CD4-positive, alpha-beta T cell treated with Interleukin-6 at 100 ng/mL for 8 hours (primary cell): ENCODE measurements at places on chromosomes 7 and 10.

DNA sequence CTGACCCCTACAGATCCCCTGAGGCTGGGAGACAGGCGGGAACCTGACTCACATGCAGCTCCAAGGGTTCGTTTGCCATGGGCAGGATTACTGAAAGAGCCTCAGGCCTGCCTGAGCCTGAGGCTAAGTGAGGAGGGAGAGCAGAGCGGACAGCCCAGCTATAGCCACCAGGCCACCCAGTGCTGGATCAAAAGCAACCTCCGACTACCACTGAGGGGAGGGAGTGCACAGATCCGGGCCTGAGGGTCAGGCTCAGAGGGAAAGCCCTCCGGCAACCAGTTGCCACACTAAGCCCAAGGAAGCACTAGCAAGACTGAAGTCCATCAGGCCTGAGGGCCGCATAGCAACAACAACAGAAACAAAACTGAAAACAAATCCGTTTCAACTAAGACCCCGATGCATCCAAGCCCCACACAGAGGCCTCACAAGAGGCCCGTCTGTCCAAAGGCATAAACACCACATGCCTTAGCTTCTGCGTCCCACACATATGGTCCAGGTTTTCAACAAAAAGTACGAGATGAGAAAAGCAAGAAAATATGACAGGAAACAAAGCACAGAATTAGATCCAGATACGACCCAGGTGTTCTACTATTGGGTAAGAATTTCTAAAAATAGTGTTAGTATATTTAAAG is 92.5 kb upstream of the VIPR2 start:
- no peak for DNase-seq

- DNase-seq, result peak; percentile 10
Observed at GRCh38 chr7:75915416-75916156, 631 bp downstream of the POR start.

DNA sequence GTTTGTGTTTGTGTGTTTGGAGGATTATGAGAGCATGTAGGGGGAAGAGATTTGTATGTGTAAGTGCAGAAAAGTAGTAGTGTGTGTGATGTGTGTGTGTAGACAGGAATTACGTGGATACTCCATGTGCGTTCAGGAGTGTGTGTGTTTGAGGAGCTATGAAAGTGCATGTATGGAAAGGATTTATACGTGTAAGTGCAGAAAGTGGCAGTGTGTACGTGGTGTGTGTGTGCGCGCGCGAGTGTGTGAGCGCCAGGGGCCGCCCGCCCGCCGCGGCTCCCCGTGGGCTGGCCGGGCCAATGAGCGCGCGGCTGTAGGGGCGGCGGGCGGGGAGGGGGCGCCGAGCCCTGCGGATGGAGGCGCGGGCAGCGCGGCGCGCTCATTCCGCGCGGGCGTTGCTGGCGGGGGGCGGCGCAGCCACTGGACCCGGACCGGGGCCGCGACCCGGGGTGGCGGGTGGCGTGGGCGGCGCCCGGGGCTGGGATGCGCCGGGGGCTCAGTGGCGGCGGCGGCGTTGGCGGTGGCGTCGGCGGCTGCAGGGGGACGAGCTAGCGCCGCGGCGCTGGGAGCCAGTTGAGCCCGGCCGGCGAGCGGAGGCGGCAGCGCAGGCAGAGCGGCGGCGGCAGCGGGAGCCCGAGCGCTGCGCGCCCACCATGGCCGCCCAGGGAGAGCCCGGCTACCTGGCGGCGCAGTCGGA is at the start of gene BICC1:
Gene BICC1 (plus strand): TSS at position 382 of the 697 bp plus-strand sequence. CDS start 272 bp downstream, at position 654.
- no peak for DNase-seq

- no peak for DNase-seq
Observed at GRCh38 chr10:32333849-32334248, 13.1 kb downstream of the EPC1 start.

GRCh38 chr10:25907261-25907660 is 26.8 kb upstream of the MYO3A start:
- no peak for DNase-seq

DNA sequence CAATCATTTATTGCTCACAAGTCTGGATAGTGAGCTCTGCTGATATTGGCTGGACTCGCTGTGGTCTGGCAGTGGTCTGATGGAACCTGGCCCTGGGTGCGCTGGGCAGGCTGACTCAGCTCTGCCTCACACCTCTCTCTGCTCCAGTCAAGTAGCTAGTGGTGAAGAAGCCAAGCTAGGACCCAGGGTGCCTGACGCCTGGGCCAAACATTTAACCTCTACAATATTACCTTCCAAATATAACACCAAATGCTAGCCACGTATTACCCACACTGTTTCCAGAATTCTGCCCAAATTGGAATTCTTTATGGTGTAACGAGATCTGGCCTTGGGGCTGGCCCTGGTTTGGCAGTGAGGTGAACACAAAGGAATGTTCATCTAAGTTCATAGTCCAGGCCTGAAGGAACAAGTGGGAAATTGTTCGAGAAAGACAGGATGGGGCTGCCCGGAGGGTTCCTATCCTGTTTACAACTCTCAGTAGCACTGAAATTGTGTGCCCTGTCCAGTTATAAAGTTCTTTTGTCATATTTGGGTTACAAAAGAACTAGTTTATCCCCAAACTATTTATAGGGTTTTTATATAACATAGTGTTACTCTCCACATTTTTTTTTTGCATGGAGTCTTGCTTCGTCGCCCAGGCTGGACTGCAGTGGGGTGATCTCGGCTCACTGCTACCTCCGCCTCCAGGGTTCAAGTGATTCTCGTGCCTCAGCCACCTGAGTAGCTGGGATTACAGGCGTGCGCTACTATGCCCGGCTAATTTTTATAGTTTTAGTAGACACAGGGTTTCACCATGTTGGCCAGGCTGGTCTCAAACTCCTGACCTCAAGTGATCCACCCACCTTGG is 16.3 kb downstream of the OR2AE1 start:
- DNase-seq, result no peak

DNA sequence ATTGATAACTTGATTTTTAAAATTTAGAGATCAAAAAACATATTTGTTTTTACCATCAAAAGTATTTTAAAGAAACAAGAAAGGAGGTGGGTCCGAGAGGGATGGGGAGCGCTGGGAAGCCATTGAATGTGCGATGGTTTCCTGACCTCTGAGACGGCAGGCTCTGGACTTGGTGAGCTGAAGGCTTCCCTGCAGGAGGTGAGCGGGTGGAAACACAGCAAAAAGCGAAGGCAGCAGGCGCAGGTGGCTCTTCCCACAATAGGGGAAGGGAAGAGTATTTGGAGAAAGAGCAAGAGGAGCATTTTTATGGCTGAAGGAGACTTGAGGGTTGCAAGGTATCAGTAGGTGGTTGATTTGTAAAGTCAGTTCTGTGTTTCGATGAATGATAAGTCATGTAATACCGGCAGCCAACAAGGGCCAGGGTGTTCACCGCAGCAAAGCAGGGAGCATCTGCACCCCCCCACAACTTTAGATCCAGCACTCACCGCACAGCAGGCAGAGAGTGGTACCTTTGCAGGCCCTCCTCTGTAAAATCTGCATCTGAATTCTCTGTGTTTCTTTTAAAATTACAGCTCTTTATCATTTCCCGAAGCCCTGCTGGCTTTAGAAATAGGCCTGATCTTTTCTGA is 10.5 kb downstream of the C10orf53 start:
- DNase-seq, result no peak

- DNase-seq, result no peak
Observed at GRCh38 chr7:94580601-94581000, 71.0 kb downstream of the CASD1 start.

- no peak for DNase-seq
Observed at GRCh38 chr10:102675011-102675665, 30.9 kb downstream of the TRIM8 start.
